ENCODE measurements at places on chromosomes 7 and 10.

DNA sequence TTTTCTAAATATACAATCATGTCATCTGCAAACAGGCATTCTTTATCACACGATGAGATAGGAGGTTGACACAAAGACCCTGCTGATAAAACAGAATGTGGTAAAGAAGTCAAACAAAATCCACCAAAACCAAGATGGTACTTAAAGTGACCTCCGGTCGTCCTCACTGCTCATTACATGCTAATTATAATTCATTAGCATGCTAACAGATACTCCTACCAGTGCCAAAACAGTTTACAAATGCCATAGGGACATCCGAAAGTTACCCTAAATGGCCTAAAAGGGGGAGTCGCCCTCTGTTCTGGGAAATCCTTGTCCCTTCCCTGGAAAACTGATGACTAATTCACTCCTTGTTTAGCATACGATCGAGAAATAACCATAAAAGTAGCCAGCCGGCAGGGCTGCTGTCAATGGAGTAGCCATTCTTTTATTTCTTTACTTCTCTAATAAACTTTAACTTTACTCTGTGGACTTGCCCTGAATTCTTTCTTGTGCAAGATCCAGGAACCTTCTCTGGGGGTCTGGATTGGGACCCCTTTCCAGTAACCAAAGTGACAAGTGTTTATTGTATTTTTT, 126.6 kb downstream of the CCDC71L start:
- no peak for DNase-seq

GRCh38 chr7:22121702-22122474, 176.2 kb upstream of the CDCA7L start:
- DNase-seq: no peak

GRCh38 chr7:68288144-68288593, 1291.5 kb downstream of the TYW1 start:
- no peak for DNase-seq

DNA sequence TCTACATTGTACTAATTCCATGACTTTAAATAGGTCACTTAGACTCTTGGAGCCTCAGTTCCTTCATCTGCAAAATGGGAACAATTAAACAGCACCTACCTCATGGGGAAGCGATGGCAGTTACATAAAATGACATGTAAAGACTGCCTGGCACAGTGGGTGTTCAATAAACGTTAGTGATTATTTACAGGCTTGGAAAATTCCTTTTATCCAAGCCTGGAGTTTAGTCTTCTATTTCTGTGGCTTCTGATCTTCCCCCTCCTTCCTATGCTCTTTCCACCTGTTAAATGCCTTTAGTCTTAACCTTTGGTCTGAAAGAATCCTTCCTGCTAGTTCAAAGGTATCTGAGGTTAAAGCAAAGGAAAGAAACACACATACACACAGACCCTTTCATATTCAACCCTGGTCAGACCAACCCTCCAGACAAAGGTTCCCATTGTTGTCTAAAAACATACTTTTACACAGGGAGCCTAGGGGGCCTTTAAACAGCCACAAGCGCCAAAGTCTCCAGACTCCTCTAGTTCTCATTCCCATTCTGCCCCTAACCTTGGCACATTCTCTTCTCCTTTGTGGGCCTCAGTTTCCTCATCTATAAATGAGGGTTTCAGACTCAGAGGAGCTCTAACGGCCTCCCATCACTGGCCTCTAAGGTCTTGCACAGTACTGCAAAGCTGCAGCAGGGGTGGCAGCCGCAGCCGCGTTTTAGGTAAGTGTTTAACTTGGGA, 21.4 kb downstream of the SORBS1 start:
- no peak for DNase-seq

GRCh38 chr7:18978108-18978495, 139.3 kb downstream of the TWIST1 start:
- no peak for DNase-seq

GRCh38 chr10:131820626-131821025, 80.2 kb upstream of the PPP2R2D start:
- DNase-seq: no peak

- DNase-seq: no peak
These were observed 315.9 kb upstream of the SEMA3A start for GRCh38 chr7:84510505-84510904.

DNA sequence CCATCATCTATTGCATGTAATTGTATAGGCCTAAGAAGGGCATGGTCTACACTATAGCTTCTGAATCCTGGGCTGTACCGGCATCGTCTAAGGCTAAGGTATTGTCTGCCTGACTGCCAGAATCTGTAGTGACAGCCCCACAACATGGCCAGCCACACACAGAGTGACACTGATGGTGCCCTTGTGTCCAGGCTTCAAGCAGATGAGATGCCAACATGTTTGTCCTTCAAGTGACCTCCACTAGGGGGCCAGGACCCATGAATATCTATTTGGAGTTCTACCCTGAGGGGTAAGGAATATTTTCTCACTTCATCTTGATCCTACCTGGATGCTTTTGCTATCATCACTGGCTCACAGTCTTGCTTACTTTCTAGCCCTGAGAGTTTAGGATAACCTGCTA, 1.5 kb downstream of the CYP3A7 start:
- DNase-seq: no peak

- DNase-seq: no peak
These were observed 14.7 kb upstream of the LRRN3 start for GRCh38 chr7:111076205-111076604.

DNA sequence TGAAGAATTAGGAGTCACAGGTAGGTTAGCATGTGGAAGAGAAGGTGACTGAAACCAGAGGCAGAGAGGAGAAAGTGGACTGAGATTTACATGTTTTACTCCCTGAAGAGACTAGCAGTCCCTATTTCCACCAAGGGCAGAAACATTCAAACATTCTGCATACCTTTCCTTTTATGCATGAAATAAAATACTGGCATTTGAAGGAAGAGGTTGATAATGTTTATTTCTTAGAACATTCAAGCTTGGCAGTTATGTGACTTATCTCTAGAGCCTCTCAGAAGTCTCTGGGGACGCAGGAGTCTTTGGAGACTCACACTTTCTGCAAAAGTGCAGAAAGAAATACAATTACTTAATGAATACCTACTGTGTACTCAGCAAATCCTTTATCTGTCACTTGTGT, 507.1 kb upstream of the C7orf33 start:
- no peak for DNase-seq
